ENCODE measurements at places on chromosomes 2 and 18.
A peak's percentile ranks its signal among the peaks of the same experiment; 100 is the strongest.

DNA sequence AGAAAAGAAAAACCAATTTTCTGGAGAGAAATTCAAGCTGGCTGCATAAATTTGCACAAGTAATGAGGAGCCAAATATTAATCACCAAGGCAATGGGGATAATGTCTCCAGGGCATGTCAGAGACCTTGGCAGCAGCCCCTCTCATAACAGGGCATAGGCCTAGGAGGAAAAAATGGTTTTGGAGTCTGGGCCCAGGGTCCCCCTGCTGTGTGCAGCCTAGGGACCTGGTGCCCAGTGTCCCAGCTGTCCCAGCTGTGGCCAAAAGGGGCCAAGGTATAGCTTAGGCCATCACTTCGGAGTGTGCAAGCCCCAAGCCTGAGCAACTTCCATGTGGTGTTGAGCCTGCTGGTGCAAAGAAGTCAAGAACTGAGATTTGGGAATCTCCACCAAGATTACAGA, 57.1 kb downstream of the SCN7A start:
- no peak for DNase-seq

DNA sequence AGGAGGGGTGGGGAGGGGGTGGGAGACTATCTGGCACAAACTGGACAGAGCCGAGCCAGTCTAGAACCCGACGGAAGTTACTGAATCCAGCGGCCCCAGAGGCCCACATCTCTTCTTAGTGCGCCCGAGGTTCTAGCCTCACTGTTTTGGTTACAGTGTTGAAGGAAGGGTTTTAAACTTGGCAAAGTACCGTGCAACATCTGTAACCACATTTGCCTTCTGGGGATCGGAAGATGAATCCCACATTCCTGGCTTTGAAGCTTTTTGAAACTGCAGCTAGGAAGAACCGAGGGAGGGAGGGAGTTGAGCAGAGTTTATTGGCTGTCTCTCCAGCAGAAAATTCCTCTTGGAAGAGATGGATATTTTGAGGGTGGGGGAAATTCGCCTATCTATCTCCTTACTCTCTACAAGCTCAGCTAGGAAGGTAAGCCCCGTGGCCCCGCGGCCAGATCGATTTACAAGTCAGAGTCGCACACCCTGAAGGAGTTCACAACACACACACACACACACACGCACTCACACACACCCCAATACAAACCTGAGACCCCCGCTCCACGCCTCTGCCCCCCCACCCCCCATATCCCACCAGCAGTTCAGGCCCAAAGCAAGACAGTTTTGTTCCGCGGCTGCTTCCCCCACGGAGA, 1.0 kb downstream of the ACVR1 start:
- DNase-seq = peak; percentile 93

GRCh38 chr2:128746356-128746755, 427.7 kb upstream of the HS6ST1 start:
- DNase-seq = no peak

DNA sequence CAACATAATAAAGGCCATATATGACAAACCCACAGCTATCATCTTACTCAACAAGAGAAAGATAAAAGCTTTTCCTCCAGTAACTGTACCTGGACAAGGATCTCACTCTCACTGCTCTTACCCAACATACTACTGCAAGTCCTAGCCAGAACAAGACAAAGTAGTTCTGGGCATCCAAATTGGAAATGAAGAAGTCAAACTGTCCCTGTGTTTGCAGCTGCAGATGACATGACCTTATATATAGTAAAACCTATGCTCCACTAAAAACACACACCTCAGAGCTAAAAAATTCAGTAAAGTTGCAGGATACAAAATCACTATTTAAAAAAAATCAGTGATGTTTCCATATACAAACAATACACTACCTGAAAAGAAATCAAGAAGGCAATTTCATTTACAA, 32.2 kb downstream of the USP34 start:
- no peak for DNase-seq

GRCh38 chr18:67875944-67876343, 359.4 kb upstream of the DSEL start:
- DNase-seq = no peak

DNA sequence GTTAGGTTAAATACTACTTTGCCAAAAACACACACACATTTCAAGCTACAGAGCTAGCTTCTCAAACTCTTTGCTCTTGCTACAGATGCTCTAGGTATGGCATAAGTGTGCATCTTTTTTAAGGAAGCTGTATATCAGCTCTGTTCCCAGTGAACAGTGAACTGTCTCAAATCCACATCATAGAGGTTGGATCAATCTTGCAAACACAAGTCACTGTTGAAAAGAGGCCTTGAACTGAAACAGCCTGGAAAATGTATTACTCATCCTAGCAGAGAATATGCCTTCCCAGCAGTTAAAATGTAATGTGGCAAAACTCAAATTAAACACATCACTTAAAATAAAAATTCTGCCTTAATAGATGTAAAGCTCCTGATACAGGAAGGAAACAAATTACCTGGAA, 151.8 kb downstream of the WDPCP start:
- no peak for DNase-seq

DNA sequence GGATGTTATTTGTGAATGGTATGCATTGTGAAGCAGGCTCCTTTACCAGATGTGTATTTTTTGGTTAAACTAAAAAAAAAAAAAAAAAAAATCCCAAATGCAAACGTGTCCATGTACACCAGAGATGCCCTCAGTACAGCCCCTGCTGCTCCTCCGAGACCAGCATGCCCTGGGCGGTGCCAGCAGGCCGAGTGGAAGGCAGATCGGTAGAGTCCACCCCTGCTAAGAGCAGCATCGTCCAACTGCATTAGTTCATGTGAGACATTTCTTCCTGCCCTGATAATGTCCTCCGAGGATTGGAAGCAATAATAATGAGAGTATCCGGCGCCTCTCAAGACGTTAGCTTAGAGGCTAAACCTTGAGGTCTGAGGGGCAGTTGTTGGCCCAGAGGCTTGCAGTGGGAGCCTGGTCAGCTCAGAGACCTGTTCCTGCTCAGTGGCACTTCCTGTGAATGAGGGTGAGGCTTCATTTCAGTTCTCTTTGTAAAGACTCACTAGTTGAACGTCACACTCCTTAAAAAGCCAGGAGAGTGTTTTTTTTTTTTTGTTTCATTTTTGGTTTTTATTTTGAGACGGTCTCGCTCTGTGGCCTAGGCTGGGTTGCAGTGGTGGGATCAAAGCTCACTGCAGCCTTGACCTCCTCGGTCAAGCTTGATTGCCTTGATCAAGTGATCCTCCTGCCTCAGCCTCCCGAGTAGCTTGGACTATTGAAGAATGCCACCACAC, 5.6 kb downstream of the SLC66A3 start:
- DNase-seq = no peak

DNA sequence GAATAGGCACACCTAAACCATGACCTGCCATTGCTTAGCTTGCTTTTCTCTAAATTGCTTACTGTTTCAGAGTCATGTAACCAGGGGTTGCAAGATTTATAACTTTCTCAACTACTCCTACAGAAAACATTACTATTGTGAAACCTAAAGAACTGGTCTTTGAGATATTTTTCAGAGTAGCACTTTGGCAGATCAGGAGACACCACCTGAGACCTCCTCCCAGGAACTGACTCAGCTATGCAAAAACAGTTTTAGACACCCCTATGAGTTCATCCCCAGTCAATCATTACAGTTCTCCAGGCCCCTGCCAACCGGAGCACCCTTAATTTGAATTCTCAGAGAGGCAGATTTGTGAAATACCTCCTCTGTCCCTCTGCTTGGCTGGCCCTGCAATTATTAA, 80.3 kb downstream of the MBOAT2 start:
- no peak for DNase-seq

GRCh38 chr2:82730811-82731210, 1728.3 kb downstream of the SUCLG1 start:
- DNase-seq = peak; percentile 2

GRCh38 chr2:180184506-180184905, 177.4 kb upstream of the CWC22 start:
- no peak for DNase-seq

All from muscle of back (tissue), 13 donors.